Naive thymus-derived CD4-positive, alpha-beta T cell (primary cell): ENCODE measurements at places on chromosomes 6 and 20. TPM values are rescaled to one million over a fixed set of nuclear protein-coding genes. Genes with fewer than 3 reads are reported as not detected.

GRCh38 chr6:52243282-52243893, 912 bp downstream of the IL17F start:
- H3K27me3 ChIP-seq, result no peaks in the 10 kb centered on the region
- H3K27ac ChIP-seq, result no peak overlapping the region
- no peak overlapping the region for H3K4me3 ChIP-seq
- no peaks in the 10 kb centered on the region for H3K4me1 ChIP-seq
- DNase-seq, result no peak

DNA sequence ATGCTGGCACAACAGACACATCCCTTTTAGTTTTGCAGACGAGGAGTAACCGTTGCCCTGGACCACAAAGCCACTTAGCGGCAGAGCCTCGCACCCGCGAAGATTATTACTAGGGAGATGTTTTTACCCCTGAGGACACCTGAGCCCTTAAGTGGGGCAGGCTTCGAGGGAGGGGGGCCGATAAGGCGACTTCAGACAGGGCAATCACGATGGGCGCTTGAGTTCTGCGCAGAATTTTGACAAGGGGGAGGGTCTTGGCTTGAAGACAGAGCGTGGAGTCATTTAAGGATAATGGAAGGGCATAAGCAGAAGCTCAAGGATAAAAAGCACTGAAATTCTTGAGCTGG, 650 bp upstream of the TTK start:
- no peaks in the 10 kb centered on the region for H3K27me3 ChIP-seq
- peak overlapping the region; percentile 80 for H3K27ac ChIP-seq
- H3K4me3 ChIP-seq, result peak overlapping the region; percentile 94
- H3K4me1 ChIP-seq, result peaks cover 10% of the 10 kb centered on the region

DNA sequence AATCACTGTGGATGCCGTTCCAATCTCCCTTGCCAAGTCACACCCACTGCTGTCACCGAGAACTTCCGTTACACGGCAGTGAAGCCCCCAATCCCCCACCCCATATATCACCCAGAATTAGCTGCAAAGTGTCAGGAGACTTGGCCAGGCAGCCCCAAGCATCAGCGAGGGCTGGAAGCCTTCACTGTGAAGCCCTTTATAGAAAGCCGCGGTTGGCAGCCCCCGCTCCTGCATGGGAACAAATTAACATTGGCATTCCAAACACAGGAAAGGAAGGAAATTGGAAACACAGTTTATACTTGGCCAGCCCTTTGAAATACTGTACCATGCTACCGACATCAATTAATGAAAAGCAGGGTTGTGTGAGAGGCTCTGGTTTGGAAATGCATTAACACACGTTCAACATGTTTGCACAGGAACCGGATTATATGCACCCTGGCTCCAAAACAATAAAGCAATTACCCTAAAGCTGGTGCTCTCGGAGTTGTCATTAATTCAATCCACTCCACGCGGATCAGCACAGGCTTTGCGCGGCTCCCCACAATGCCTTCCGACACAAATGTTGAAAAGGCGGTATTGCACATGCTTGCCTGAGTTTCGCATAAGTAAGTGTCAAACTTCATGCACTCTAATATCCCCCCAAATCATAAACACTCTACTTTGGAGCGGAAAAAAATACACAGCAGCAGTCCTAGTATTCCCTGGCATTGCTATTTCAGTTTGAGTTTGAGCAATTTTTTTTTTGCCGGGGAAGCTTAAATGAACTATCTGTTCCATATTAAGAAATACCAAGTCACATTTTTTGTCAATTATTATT, 7.1 kb downstream of the BMP7 start:
- no peak overlapping the region for H3K4me3 ChIP-seq
- H3K4me1 ChIP-seq, result no peaks in the 10 kb centered on the region
- no peak for DNase-seq
- no peak overlapping the region for H3K27ac ChIP-seq
- no peaks in the 10 kb centered on the region for H3K36me3 ChIP-seq
- H3K27me3 ChIP-seq, result no peaks in the 10 kb centered on the region

GRCh38 chr6:35512006-35512405, 690 bp downstream of the TULP1 start:
- H3K36me3 ChIP-seq, result no peaks in the 10 kb centered on the region
- no peaks in the 10 kb centered on the region for H3K4me1 ChIP-seq
- H3K4me3 ChIP-seq, result no peak overlapping the region
- no peak overlapping the region for H3K27ac ChIP-seq
- H3K27me3 ChIP-seq, result peaks cover 3% of the 10 kb centered on the region
- DNase-seq, result no peak

DNA sequence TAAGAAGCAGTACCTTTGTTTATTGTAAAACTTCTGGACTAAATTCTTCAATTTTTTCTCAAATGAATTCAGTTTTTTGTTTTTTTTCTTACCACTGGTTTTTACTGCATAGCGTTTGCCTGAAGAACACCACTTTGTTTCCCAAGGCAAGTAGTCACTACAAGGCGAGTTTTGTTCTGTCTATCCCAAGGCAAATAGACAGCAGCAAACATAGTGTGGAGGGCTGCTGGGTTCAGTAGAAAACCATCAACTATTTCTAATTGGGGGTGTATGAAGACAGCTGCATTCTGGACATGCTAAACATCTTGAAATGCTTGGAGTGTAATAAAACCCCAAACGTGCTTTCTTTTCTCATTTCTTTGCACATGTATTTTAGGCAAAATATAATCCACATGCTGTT, 197.4 kb downstream of the ESR1 start:
- no peaks in the 10 kb centered on the region for H3K27me3 ChIP-seq
- H3K4me1 ChIP-seq, result no peaks in the 10 kb centered on the region
- no peak for DNase-seq
- H3K4me3 ChIP-seq, result no peak overlapping the region
- no peak overlapping the region for H3K27ac ChIP-seq

- peaks cover 4% of the 10 kb centered on the region for H3K36me3 ChIP-seq
- no peak overlapping the region for H3K27ac ChIP-seq
- DNase-seq, result no peak
- H3K4me3 ChIP-seq, result no peak overlapping the region
- no peaks in the 10 kb centered on the region for H3K4me1 ChIP-seq
These were observed 56.0 kb upstream of the TMEM181 start for GRCh38 chr6:158503846-158504245.

GRCh38 chr20:50296450-50297375, 106.1 kb downstream of the CEBPB start:
- no peaks in the 10 kb centered on the region for H3K36me3 ChIP-seq
- no peaks in the 10 kb centered on the region for H3K27me3 ChIP-seq
- H3K4me3 ChIP-seq, result no peak overlapping the region
- H3K27ac ChIP-seq, result no peak overlapping the region

- H3K36me3 ChIP-seq, result no peaks in the 10 kb centered on the region
- H3K27ac ChIP-seq, result peak overlapping the region; percentile 90
- H3K4me3 ChIP-seq, result peak overlapping the region; percentile 84
- no peak for DNase-seq
These were observed 523 bp upstream of the COX7A2 start for GRCh38 chr6:75244063-75244584.

DNA sequence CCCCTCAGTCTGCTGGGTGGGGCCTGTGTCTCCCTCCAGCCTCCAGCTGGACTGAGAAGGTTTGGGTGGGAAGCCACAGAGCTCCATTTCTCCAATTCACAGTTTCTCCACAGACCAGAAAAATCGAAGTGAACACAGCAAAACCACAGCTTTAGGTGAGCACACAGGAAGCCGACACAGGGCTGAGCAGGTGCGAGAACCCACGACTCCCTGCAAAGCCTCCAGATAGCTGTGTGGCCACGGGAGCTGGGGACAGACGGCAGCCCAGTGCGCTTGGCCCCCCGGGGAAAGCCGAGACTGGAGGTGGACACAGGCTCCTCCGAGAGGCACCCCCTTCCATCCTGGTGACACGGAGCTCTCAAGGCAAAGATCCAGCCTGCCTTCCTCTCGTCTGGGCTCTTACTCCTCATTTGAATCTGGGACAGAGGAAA, 29.0 kb upstream of the MPC1 start:
- peaks cover 60% of the 10 kb centered on the region for H3K4me1 ChIP-seq
- H3K27ac ChIP-seq, result peak overlapping the region; percentile 56
- H3K36me3 ChIP-seq, result no peaks in the 10 kb centered on the region
- H3K27me3 ChIP-seq, result no peaks in the 10 kb centered on the region

DNA sequence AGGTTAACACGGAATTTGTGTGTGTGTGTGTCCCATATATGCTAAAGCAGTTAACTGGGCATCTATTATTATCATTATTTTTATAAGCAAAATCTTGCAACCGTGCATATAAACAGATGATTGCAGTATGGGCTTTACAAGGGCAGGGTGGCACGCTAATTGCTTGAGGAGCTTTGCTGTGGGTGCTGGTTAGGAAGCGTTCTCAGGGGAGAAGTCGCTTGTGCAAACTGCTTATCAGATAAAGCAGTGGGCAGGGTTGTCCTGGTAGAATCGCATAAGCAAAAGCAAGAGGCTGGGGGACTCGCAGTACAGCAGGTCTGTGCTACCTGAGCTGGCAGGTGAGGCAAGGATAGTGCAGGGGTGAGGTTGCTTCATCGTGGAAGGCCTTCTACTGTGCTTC, 9.7 kb upstream of the CCN6 start:
- H3K36me3 ChIP-seq, result no peaks in the 10 kb centered on the region
- H3K27ac ChIP-seq, result peak overlapping the region; percentile 91
- H3K4me3 ChIP-seq, result no peak overlapping the region
- no peak for DNase-seq
- H3K4me1 ChIP-seq, result peaks cover 5% of the 10 kb centered on the region
- no peaks in the 10 kb centered on the region for H3K27me3 ChIP-seq

DNA sequence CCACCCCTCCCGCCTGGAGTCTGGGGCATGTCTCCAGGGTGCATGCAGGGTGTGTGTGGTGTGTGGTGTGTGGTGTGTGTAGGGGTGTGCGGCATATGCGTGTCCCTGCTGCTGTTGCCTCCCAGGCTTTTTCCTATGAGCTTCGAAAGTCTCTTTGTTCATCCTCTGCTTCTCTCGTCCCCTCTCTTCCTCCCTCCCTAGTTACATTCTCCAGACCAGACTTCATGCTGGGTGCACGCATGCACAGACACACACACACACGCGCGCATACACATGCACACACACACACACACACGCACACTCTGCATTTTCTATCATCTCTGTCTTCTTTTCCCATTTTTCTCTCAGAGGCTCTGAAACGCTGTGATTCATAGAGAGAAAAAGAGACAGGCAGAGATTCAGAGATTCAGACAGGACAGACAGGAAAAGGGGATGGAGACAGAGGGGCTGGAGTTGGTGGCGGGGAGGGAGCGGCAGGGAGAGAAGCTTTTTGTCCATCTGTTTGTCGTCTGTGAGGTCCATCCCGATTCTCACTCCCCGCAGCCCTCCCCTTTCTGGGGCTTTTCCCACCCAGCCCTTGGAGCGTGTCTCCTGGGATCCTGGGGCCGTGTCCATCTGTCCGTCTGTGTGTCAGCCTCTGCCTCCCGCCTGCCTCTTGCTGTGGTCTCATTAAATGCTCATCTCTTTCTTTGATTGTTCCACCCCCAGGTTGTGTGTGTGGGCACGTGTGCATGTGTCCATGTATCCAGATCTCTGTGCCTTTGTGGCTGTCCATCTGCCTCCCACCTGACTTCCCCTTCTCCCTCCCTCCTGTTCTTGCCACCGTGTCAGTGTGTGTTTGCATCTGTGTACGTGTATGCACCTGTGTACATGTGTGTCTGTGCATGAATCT, 62.6 kb downstream of the SRC start:
- no peak for DNase-seq
- no peak overlapping the region for H3K27ac ChIP-seq
- no peaks in the 10 kb centered on the region for H3K27me3 ChIP-seq
- no peak overlapping the region for H3K4me3 ChIP-seq
- peaks cover 14% of the 10 kb centered on the region for H3K4me1 ChIP-seq

DNA sequence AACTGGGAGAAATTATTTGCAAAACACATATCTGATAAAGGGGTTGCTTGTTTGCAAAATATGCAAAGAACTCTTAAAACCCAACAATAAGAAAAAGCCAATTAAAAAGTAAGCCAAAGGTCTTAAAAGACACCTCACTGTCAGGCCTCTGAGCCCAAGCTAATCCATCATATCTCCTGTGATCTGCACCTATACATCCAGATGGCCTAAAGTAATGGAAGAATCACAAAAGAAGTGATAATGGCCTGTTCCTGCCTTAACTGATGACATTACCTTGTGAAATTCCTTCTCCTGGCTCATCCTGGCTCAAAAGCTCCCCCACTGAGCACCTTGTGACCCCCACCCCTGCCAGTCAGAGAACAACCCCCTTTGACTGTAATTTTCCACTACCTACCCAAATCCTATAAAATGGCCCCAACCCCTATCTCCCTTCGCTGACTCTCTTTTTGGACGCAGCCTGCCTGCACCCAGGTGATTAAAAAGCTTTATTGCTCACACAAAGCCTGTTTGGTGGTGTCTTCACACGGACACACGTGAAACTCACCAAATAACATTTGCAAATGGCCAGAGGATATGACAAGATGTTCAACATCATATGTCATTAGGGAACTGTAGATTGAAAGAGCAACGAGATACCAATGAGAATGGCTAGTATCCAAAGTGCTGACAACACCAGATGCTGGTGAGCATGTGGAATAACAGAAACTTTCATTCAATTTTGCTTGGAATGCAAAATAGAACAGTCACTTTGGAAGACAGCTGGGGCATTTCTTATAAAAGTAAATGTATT, 565.0 kb upstream of the ADGRB3 start:
- H3K4me3 ChIP-seq, result no peak overlapping the region
- no peaks in the 10 kb centered on the region for H3K4me1 ChIP-seq
- no peak overlapping the region for H3K27ac ChIP-seq
- DNase-seq, result no peak
- H3K27me3 ChIP-seq, result no peaks in the 10 kb centered on the region
- no peaks in the 10 kb centered on the region for H3K36me3 ChIP-seq

DNA sequence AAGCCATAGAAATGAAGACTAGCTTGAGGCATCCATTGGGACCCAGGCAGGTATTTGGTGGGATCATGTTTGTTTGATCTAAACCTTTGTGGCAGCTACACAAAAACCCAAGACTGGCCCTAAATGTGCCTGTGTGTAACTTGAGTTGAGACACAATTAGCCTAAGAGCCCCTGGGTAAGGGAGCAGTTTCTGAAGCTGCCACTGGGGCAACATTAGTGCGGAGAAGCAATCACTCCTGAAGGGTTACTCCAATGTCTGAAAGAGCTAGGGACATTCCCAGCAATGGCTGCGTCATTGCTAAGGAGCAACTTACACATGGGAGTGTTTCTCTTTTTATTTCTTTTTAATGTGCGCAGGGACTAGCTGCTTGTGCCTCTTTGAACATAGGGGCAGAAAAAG, 67.9 kb upstream of the EEF1E1 start:
- H3K4me1 ChIP-seq, result no peaks in the 10 kb centered on the region
- no peak overlapping the region for H3K27ac ChIP-seq
- H3K4me3 ChIP-seq, result no peak overlapping the region
- no peaks in the 10 kb centered on the region for H3K36me3 ChIP-seq
- no peaks in the 10 kb centered on the region for H3K27me3 ChIP-seq
- DNase-seq, result no peak

SLC26A8 gene
- 0.27 TPM for total RNA-seq

NRN1 gene
- total RNA-seq, result not detected

COL9A1 gene
- total RNA-seq, result not detected

UNC93A gene
- total RNA-seq, result not detected

KCNG1 gene
- not detected for total RNA-seq

HACE1 gene
- 16.1 and 16.2 TPM in 2 replicates for total RNA-seq

ZBP1 gene
- total RNA-seq, result 27.9 TPM

HTR1B gene
- total RNA-seq, result not detected
